ENCODE measurements at places on chromosomes 16 and 17. TPM values are rescaled to one million over a fixed set of nuclear protein-coding genes. Genes with fewer than 3 reads are reported as not detected.

Gene LDHD
- 10.7 TPM for total RNA-seq

Gene CLEC19A
- 0.17 TPM for total RNA-seq

GRCh38 chr16:17334096-17334495, 136.7 kb downstream of the XYLT1 start:
- no peak overlapping the region for H3K4me3 ChIP-seq
- H3K36me3 ChIP-seq: no peaks in the 10 kb centered on the region
- no peak for DNase-seq
- H3K27me3 ChIP-seq: no peaks in the 10 kb centered on the region
- H3K27ac ChIP-seq: no peak overlapping the region

Gene CIAO3
- total RNA-seq: 24.2 TPM

DNA sequence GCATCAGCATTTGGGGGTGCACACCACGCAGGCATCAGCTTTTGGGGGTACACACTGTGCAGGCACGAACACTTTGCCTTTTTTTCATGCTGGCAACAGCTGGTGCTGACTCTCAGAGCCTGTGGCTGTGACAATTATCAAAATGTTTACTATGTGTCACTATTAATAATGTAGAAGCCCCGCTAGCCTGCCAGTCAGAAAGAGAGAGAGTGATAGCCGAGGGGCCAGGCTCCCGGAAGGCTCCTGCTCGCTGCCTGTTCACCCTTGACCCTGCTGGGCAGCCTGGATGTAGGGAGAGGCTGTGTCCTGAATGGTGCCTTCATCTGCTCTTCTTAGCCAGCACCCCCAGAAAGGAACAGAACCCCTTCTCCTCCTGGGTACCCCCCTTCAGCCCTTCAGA, 61.9 kb downstream of the SDK2 start:
- no peaks in the 10 kb centered on the region for H3K4me1 ChIP-seq
- no peaks in the 10 kb centered on the region for H3K36me3 ChIP-seq
- H3K27ac ChIP-seq: no peak overlapping the region
- DNase-seq: no peak

Gene TP53TG3F
- not detected for total RNA-seq

Gene TBC1D26
- total RNA-seq: not detected

Gene ALOX12
- total RNA-seq: 0.17 TPM

DNA sequence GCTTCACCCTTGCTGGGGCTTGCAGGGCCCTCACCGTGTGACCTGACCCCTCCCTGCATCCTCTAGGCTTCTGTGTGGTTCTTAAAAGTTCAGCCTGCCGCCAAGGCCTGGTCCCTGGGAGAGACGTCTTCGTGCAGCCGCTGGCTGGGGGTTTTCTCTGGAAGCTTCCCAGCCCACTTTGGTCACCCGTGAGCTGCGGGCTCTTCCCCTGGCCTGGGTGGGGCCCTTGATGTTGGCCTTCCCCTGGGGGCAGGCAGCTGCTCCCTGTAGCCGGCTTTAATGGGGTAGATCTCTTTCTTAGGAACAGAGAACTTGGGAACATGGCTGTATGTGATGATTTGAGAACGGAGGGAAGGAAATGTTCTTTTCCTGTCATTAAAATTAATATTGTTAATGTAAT, 32.7 kb downstream of the ZNF750 start:
- no peak overlapping the region for H3K27ac ChIP-seq
- peaks cover 17% of the 10 kb centered on the region for H3K36me3 ChIP-seq
- no peaks in the 10 kb centered on the region for H3K27me3 ChIP-seq
- H3K4me3 ChIP-seq: no peak overlapping the region

DNA sequence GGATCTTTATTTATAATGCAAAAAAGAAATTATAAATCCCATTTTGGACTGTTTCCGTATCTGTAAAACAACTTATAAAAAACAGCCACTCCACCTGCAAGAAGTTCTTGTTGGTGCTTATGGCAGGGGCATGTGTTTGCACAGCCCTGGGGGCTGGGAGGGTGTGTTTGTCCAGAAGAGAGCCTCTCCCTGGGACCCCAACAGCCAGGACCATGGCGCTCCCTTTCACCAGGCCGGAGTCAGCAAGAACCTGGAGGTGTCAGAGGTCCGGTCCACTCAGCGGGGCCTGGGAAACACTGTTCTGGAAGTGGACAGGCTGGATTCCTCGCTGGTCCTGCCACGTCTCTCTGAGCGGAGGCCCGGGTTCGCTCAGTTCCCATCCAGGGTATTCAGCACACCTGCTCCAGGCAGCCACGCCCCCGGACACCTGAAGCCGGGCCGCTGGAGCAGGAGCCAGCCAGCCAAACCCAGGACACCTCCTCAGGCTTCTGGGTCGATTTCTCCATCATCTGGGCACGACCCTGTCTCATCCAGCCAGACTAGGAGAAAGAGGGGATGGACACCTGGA, 18.9 kb upstream of the GINS2 start:
- no peaks in the 10 kb centered on the region for H3K27me3 ChIP-seq
- H3K4me3 ChIP-seq: no peak overlapping the region
- no peaks in the 10 kb centered on the region for H3K36me3 ChIP-seq
- no peak for DNase-seq
- no peak overlapping the region for H3K27ac ChIP-seq

DNA sequence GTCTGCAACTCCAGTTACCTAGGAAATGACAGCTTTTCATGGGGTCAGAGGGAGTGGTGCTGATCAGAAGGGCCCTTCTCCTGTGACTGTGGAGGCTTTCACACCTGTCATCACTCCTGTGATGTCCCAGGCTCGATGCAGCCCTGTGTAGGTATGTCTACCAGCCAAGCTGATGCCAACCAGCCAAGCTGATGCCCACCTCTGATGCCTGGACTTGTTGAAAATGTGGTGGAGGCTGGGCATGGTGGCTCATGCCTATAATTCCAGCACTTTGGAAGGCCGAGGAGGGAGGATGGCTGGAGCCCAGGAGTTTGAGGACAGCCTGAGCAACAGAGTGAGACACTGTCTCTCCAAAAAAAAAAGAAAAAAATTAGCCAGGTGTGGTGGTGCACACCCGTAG, 33.7 kb upstream of the RGS9 start:
- H3K4me3 ChIP-seq: no peak overlapping the region
- no peaks in the 10 kb centered on the region for H3K27me3 ChIP-seq
- no peak overlapping the region for H3K27ac ChIP-seq
- peaks cover 14% of the 10 kb centered on the region for H3K4me1 ChIP-seq
- H3K36me3 ChIP-seq: no peaks in the 10 kb centered on the region

GRCh38 chr17:43151880-43152456, 19.0 kb upstream of the NBR1 start:
- no peaks in the 10 kb centered on the region for H3K36me3 ChIP-seq
- DNase-seq: no peak
- no peak overlapping the region for H3K27ac ChIP-seq
- no peak overlapping the region for H3K4me3 ChIP-seq
- H3K27me3 ChIP-seq: no peaks in the 10 kb centered on the region
- no peaks in the 10 kb centered on the region for H3K4me1 ChIP-seq

- H3K4me1 ChIP-seq: peaks cover 3% of the 10 kb centered on the region
- DNase-seq: peak; percentile 80
- no peaks in the 10 kb centered on the region for H3K27me3 ChIP-seq
- H3K4me3 ChIP-seq: no peak overlapping the region
Observed at GRCh38 chr16:85717393-85718152, 28.8 kb upstream of the GINS2 start.

- no peak within 1 kb of the TSS for H3K4me3 ChIP-seq
- H3K27ac ChIP-seq: no peak within 1 kb of the TSS
- no peaks in the 10 kb centered on the region for H3K4me1 ChIP-seq
- DNase-seq: no peak
- H3K36me3 ChIP-seq: no peaks in the 10 kb centered on the region
- H3K27me3 ChIP-seq: no peaks in the 10 kb centered on the region
Observed at GRCh38 chr17:34269969-34270368, at the start of gene CCL7. Gene CCL7, plus strand, starts transcription at chr17:34270221. Its CDS starts 70 bp downstream, at chr17:34270291.

GRCh38 chr17:39822051-39822451, 42.1 kb downstream of the IKZF3 start:
- no peak for DNase-seq
- no peak overlapping the region for H3K27ac ChIP-seq
- H3K4me3 ChIP-seq: no peak overlapping the region
- H3K4me1 ChIP-seq: no peaks in the 10 kb centered on the region
- H3K27me3 ChIP-seq: no peaks in the 10 kb centered on the region
- H3K36me3 ChIP-seq: no peaks in the 10 kb centered on the region

DNA sequence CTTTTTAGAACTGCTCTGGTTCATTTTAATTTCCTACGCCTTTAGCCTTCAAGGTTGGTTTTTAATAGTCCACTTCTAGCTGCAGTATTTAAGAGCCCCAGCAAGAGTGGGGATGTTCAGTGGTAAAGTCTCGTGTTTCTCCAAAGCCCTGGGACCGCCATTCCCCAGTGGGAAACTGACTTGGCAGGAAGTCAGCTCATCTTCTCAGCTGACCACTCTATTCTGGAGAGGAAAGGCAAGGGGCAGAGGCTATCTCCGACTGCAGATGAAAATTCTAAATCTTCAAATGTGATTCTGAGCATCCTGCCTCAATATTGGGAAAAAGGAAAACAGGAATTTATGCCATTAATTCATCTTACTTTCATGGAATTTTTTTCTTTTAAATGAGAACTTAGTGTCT, 35.5 kb downstream of the HS3ST3B1 start:
- H3K27me3 ChIP-seq: no peaks in the 10 kb centered on the region
- H3K4me1 ChIP-seq: peaks cover 11% of the 10 kb centered on the region
- H3K27ac ChIP-seq: no peak overlapping the region

- no peaks in the 10 kb centered on the region for H3K27me3 ChIP-seq
- H3K36me3 ChIP-seq: no peaks in the 10 kb centered on the region
- no peaks in the 10 kb centered on the region for H3K4me1 ChIP-seq
- H3K4me3 ChIP-seq: no peak overlapping the region
Observed at GRCh38 chr16:29683543-29684090, 4.6 kb downstream of the QPRT start.
